ENCODE measurements at places on chromosomes 3 and 15.

- no peak for DNase-seq
These were observed 24.8 kb downstream of the TMEM212 start for GRCh38 chr3:171867981-171868380.

DNA sequence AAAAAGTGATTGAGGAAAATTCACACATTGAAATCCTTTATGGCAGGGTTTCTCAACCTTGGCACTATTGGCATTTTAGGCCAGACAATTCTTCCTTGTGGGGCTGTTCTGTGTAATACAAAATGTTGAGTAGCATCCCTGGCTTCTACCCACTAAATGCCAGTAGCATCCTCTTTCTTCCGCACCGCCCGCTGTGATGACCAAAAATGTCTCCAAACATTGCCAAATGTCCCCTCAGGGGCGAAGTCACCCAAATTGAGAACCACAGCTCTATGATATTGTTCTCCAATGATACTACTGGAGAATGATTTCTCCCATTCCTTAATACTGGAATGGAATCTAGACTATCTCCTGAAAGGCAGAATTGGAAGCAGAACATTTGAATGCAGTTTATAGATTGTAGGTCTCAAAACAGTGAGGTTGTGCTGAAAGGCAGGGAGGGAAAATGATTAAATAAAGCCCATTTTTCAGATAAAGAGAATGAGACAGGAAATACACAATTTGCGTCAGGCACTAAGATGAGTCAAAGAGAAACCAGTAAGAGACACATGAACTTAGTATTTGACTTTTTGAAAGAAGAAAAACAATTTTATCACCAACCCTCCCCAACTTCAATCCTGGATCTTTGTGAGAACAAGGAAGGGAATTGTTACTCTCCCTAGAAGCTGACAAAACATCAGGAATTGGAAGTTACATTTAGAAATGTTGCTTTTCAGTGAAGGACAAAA, 101.6 kb upstream of the TNIK start:
- DNase-seq = no peak

GRCh38 chr3:126202276-126202675, 21.9 kb upstream of the ALDH1L1 start:
- DNase-seq = peak; percentile 38

- DNase-seq = no peak
These were observed 28.4 kb downstream of the THSD4 start for GRCh38 chr15:71143373-71144310.

GRCh38 chr15:65076486-65077290, at the start of gene KBTBD13:
KBTBD13 (plus strand) TSS chr15:65076746; CDS start chr15:65076816, 70 bp downstream.
- DNase-seq = no peak

GRCh38 chr3:16904423-16905417, 20.0 kb downstream of the PLCL2 start:
- no peak for DNase-seq

DNA sequence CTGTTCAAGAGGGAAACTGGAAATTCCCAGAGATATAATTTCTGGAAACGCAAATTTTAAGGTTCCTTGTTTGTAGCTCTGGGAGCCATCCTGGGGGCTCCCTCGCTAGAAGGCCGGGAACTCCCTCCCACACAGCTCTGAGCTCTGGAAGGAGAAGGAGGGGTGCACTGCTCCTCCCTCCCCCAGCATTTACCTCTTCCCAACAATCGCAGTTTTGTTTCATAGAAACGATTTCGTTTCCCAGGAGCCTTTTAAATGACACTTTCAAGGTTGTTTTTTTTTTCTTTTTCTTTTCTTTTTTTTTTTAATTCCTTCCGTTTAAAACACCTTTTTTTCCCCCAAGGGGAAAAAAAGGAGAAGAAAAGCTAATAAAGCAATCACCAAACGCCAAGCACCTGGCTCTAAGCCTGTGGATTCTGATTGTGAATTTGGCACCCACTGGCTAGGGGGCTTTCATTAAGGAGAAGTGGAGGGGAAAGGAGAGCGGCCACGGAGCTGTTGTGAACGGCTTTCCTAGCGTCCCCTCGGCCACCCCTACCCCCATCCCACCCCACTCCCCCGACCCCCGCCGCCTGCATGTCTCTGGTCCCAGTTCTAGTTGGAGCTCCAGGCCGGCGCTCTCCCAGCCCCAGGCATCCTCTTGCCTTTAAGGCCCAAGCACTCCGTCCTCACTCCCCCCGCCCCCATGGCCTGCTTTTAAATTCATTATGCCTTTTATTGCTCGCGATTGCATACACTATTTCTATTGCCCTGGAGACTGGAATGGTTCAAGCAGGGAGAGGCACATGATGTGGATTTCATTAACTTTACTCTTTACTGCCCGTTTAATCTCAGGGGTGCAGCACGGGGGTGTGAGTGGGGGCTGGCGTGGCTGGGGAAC, 13.6 kb upstream of the CCDC33 start:
- peak; percentile 37 for DNase-seq

- DNase-seq = no peak
These were observed 54.9 kb downstream of the C3orf85 start for GRCh38 chr3:109191421-109191820.

DNA sequence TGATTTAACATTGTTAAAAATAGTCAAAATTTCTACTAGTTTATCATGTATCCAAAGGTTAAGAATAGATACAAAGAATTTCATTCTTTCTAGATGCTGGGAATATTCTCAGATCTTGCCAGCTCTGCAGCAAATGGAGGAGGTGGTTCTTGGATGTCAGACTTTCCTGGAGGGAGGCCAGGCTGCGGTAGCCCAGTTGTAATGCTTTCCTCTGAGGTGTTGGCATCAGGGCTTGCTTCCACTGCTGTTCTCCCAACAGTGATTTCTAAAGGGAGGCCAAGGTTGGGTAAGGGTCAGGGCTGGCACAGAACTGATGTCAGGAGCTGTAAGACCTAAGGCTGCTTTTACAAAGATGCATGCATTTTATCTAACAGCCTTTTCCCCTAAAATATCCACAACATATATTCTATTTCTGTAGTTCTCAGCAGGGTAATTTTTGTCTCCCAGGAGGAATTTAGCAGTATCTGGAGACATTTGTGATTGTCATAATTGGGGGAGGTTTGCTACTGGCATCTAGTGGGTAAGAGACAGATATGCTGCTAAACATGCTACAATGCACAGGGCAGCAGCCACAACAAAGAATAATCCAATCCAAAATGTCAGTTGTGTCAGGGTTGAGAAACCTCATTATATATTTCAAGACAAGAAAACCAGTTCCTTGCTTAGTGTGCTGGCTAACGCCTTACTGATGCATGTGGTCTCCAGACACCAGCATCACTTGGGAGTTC, 42.0 kb upstream of the SPTSSB start:
- no peak for DNase-seq

GRCh38 chr3:195548501-195548900, 5.4 kb upstream of the PPP1R2 start:
- DNase-seq = no peak

- no peak for DNase-seq
These were observed 213.8 kb downstream of the RPLP1 start for GRCh38 chr15:69666441-69666882.

DNA sequence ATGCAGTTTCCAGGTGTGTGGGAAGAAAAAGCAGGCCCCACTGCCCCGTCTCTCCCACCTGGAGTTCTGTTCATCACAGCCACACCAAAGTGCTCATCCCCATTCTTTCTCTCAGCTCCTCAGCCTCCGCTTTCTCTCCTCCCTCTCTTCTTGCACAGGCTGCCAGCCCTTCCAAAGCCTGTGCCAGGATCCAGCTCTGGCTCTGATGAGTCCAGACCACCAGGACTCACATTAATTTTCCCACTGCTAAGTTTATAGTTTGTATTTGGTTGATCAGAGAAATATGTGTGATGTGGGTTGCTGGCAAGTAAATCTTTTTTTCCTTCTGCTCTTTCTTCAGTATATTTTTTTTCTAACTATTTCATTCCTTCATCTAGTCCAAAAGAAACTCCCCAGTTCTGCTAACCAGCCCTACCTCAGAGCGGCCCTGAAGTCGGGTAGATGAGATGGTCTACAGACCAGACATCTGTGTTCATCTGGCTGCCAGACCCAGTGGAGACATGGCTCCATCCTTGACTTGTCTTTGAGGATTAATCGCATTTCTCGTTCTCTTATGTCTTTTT, 49.8 kb downstream of the BOC start:
- no peak for DNase-seq

- no peak for DNase-seq
These were observed 47.8 kb upstream of the NDN start for GRCh38 chr15:23734862-23735261.

DNA sequence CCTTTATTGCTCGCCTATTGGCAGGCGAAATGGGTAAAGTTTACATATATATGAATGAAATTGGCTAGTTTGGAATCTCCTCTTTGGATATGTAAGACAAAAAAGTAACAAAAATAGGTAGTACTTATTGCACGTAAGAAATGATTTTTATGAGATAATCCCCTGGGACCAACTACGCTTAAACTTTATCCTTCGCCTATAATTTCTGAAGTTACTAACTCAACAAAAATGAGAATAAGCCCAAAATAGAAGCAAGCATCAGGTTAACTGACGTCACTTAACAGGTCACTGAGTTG, 438 bp upstream of the SLC49A4 start:
- DNase-seq = no peak

All from NCI-H2171 treated with DMSO at 0.1 percent for 48 hours (cell line).